Fibroblast of mammary gland (primary cell): ENCODE measurements at places on chromosomes 2 and 18.

DNA sequence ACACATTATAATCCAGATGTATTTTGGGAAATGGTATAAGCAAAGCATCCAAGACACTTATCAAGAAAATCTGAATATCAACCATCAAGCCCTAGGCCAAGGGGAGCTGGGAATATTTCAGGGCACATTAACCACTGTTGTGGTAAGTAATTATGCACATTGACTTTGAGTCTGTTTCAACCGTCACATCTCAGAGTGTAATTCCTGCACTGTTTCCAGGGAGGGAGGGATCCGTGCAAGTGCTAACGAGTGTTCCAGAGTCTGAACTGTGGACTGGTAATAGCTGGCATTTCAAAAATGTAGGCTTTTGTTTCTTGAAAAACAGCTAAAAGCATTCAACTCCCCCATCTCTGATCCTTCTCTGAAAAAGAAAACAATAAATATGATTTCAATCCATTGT lies 681.6 kb downstream of the BCL11A start:
- DNase-seq: no peak

GRCh38 chr2:104932243-104932642 lies 78.3 kb downstream of the POU3F3 start:
- no peak for DNase-seq

DNA sequence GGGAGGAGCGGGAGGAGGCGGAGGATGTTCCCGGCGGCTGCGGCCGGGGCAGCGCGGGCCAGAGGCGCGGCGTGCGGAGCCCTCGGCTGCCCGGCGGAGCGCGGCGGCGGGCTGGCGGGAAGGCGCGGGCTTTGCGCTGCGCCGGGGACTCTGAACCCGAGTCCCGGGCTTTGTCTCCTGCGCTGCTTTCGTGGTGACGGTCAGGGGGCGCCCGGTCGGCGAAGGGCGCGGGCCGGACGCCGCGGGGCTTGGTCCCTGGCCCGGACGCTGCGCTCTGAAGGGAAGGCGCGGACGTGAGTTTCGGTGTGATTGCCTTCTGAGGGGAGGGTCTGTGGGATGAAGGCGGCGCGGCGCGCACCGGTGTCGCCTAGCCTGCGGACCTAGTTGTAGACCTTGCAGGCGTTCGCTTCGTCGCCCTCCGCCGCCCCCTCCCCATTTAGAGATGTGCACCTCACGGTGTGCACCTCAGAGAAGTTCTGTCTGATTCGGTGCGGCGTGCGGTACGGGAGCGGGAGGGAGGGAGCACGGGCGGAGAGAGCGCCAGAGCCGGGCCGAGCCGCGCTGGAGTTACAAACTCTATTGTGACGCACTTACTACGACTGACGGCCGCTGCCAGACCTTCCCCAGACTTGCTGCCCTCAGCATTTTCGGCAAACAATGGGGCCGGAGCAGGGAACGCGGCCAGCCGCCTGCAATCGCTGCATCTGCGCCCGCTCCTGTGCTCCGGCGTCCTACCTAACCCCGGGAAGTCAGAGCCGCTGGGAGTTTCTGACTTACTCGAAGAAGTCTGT lies 2.1 kb downstream of the BCL2L11 start:
- DNase-seq: peak; percentile 81

- no peak for DNase-seq
Measured at GRCh38 chr18:26271917-26272549, 45.8 kb downstream of the TAF4B start.

GRCh38 chr2:20185176-20186022 lies 39.5 kb downstream of the SDC1 start:
- DNase-seq: no peak

- no peak for DNase-seq
Measured at GRCh38 chr2:210919128-210919527, 362.7 kb downstream of the CPS1 start.

DNA sequence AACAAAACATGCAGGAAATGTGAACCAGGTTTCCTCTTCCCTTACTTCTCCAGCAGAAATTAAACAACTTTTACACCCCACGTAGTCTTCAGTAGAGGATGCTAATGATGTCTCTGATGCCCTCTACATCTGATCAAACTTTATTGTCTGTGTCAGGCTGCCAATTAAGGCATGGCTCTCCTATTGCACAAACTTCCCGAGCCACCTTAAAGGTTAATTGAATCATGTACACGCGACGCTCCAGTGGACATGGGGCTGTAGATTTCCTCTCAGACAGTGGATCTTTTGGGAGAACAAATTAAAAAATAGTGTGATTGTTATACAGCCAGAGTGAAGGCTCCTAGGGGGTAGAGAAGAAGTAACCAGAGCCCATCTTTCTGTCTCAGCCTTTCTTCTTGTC lies 301.6 kb downstream of the SMAD2 start:
- no peak for DNase-seq

DNA sequence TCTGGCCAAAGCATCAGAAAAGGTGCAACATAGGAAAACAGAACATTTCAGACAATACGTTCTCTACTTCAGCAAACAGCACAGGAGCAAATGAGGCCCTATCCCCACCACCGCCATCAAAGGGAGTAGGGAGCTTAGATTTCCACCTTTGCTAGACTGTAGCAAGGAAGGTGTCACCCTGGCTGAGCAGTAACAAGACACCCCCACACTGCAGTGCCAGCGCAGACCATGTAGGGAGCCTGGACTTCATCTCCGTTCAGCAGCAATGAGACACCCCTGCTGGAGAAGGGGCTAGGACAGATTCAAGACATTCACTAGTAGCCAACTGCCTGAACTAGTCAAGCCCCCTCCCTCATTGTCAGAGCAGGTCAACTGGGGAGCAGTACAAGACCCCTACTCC lies 160.1 kb upstream of the CBLN2 start:
- DNase-seq: no peak

DNA sequence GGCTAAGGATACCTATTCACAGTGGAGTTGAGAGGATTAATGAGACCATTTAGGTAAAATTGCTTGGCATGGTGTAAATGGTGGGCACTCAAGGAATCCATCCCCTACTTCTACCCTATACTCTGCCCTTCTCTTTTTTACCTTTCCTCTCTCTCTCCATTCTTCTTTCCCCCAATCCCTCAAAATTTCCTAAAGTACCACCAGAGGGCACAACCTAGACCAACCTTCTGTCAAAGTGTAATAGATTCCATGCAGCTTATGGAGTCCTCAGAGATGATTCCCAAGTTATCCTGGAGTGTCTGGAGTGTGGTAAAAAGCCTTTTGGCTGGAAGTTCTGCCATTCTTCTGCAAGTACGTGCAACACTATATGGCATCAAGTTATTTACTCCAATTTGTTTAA lies 33.0 kb upstream of the CCDC195 start:
- DNase-seq: no peak

GRCh38 chr2:30359644-30360167 lies 87.3 kb upstream of the LCLAT1 start:
- peak; percentile 49 for DNase-seq

DNA sequence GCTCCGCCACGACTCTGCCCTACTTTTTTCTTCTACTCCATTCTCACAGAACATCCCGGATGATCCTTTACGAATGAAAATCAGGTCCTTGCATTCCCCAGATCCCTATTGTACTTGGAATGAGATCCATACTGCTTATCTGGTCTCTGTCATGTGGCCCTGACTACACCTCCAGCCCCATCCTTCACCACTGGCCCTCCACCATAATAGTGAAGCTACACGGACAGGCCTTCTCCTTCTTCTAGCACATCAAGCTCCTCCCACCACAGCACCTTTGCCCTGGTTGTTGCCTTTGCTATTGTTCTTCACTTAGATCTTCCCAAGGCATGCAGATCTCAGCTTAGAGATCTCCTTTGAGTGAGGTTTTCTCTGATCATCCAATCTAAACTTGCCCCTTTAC lies 20.1 kb upstream of the RMDN2 start:
- no peak for DNase-seq

GRCh38 chr2:58131191-58132011 lies 84.8 kb downstream of the VRK2 start:
- DNase-seq: peak; percentile 84

DNA sequence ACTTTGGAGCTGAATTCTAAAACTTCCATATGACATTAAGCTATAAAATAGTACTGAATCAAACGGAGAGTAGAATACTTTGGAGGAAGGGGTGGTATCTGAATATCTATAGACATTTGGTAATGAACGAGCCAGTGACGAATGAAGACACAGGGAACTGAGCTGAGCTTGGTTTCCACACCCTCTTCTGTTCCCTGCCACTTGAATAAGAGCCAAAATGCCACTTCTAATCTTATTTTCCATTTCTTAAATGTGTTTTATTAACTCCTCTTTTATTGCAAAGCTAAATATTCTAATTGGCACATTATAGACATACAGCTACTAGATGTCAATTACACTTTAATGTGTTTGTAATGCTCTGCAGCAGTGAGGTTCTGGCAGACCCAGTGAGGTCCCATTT lies 76.1 kb downstream of the AFF3 start:
- no peak for DNase-seq

- DNase-seq: no peak
Measured at GRCh38 chr2:212264187-212264586, 274.4 kb downstream of the ERBB4 start.

- DNase-seq: no peak
Measured at GRCh38 chr2:71637736-71638135, 184.4 kb downstream of the DYSF start.

GRCh38 chr2:188129677-188130076 lies 162.0 kb upstream of the GULP1 start:
- no peak for DNase-seq

DNA sequence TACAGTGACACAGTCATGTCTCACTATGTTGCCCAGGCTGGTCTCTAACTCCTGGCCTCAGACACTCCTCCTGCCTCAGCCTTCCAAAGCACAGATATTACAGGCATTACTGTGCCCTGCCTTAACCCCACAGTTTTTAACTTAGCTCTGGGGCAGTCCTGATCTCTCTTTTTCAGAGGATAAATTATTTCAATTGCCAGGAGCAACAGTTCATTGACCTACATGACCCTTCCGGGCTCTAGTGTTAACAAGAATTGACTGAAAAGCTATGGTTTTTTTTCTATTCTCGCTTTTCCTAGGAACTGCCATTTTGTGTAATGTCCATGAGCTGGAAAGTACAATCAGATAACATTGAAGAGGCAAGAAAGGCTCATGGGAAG lies 92.8 kb downstream of the HNRNPLL start:
- no peak for DNase-seq

GRCh38 chr2:96844405-96844808 lies 586 bp upstream of the ANKRD23 start:
- no peak for DNase-seq

GRCh38 chr18:69774831-69775230 lies 172.8 kb downstream of the CD226 start:
- peak; percentile 30 for DNase-seq
